Ovary (tissue), 10 donors: ENCODE measurements at places on chromosomes 6 and 20. TPM values are rescaled to one million over a fixed set of nuclear protein-coding genes. Genes with fewer than 3 reads are reported as not detected.

CALHM4 gene
- total RNA-seq, result not detected

VSTM2L gene
- not detected for total RNA-seq

FKBP1C gene
- not detected for total RNA-seq

BEND3 gene
- 2.0 TPM for total RNA-seq

PREX1 gene
- total RNA-seq, result 13.6 TPM

C6orf132 gene
- 0.05 TPM for total RNA-seq

PRRT1 gene
- total RNA-seq, result 44.1 TPM

PARD6B gene
- total RNA-seq, result 8.5 TPM

SEL1L2 gene
- total RNA-seq, result 0.73 TPM

DDX39B gene
- 404 TPM for total RNA-seq

ATF6B gene
- 86.9 TPM for total RNA-seq

- no peak for DNase-seq
These were observed 381.5 kb downstream of the TFAP2A start for GRCh38 chr6:10033223-10033829.

- no peak for DNase-seq
These were observed 28.6 kb downstream of the RALY start for GRCh38 chr20:34022151-34022838.

DNA sequence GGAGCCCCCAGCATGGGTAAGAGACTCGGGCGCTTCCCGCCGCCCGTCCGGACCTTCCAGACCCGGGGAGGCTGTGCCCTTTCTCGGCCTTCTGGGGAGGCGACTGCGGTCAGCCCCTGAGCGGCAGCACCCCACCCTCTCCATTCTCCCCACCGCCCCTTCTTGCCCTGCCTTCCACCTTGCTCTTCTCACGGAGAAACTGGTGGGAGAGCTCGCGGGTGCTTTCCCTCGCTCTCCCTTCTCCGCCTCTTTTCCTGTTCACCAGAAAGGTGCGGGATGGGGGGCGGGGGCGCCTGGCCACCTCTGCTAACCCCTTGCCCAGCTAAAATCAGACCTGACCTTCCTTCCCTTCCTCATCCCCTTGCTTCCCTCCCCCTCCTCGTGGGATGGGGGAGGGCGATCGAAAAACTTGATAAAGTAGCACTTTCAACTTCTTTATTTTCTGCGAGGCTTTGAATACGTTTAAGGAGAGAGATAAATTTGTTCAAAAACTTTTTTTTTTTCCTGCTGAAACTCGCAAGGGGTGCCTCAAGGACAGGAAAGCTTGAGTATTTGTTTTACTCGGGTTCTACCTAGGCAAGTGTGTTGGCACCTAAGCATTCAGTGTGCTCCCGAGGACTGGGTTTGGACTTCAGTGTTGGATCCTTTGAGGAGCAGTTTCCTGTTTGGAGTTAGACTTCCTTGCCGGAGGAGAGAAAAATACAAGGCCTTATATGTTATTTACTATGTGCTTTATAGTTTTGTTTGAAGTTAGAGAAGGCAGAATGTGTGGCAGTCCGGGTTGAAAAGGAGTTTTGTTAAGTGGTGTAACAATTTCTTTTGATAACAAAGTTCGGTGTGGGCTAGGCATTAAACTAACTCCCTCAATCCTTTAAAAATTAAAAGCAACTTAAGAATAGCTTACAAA is 897 bp downstream of the CD2AP start:
- no peak for DNase-seq

- DNase-seq, result no peak
These were observed 94.2 kb upstream of the SRSF6 start for GRCh38 chr20:43363506-43363905.

DNA sequence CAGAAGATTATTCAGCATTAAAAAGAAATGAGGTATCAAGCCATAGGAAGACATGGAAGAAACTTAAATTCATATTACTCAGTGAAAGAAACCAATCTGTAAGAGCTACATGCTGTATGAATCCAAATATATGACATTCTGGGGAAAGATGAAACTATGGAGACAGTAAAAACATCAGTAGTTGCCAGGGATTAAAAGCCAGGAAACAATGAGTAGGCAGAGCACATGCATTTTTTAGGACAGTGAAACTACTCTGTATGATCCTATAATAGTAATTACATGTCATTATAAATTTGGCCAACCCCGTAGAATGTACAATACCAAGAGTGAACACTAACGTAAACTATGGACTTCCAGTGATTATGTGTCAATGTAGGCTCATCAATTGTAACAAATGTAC is 92.8 kb upstream of the RNF217 start:
- DNase-seq, result no peak

- DNase-seq, result no peak
These were observed 7.0 kb downstream of the EMILIN3 start for GRCh38 chr20:41359541-41360011.

GRCh38 chr20:40880063-40880728 is 148.4 kb upstream of the TOP1 start:
- no peak for DNase-seq

- no peak for DNase-seq
These were observed 3.5 kb downstream of the RING1 start for GRCh38 chr6:33211666-33212422.

GRCh38 chr6:154969796-154970195 is 25.3 kb upstream of the TIAM2 start:
- DNase-seq, result no peak

DNA sequence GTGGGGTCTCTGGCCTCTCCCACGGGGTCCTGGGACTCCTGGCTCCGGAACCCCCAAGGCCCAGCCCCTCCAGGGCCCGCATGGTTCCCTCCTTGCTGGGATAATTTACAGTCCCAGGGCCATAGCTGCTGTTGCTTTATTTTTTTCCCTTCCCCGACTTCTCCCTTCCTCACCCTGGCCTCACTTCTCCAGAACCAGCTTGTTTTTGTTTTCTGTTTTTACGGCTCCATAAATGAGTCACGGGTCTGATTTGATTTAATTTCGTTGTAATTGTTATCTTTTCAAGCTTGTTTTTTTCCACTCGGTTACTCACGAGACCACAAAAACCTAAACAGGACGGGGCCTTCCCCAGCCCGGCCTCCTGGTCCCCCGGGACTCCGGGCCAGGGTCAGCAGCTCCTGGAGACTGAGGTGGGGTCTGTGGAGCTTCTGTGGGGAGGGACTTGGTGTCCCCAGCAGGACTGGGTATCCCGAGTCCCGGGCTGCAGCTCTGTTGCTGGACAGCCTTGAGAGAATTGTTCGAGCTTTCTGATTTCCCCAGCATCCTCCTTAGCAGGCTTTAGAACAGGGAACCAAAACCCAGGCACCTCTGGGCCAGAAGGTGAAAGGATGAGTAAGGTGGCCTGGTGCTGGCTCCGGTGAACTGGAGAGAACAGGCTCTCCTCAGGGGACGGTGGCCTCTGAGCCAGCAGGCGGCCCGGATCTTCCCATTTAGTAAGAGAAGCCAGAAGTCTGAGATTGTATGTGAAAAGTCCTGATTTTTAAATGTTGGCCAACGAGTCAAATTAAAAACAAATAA is 94.9 kb downstream of the CEBPB start:
- DNase-seq, result peak; percentile 78

DNA sequence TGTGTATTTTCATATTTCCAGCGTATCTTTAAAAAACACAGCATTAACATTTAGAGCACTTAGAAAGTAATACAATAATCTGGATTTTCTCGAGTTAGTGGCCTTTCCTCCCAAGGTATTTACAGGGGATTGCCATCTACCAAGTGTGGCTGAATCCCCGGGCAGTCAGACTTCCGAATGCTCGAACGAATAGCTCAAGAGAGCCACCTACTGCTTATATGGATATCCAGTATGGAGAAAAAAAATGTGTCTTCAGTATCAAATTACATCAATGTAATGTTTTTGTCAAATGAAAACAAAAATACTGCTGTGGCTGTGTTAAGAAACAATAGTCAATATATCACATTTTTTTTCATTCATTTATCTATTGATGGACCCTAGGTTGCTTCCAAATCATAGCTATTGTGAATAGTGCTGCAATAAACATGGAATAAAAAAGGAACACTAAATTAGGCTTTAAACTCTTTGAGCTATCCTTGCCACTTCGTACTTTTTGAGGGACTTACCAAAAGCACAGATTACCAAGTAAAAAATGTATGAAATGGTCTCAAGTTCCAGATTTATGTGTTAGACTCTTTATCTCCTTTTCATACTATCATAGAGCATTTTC is 654.5 kb upstream of the PTCHD4 start:
- no peak for DNase-seq

GRCh38 chr6:89980353-89980752 is 86.1 kb downstream of the GJA10 start:
- DNase-seq, result no peak

GRCh38 chr6:87180105-87180728 is 24.9 kb downstream of the ZNF292 start:
- no peak for DNase-seq

GRCh38 chr6:91569071-91569470 is 982.2 kb upstream of the MAP3K7 start:
- DNase-seq, result no peak

DNA sequence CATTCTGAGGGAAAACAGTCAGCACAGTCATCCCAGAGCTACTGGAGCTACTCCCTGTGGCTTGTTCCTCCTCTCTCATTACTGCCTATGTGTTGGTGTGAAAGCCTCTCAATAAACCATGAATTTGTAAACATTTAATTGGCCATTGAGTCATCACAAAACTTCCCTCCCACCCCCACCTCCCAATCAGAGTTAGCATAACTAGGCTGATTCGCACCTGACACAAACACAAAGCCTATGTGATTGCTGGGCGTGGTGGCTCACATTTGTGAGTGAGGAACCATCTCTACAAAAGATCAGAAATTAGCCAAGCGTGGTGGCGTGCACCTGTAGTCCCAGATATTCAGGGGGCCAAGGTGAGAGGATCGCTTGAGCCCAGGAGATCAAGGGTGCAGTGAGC is 17.1 kb upstream of the SNTA1 start:
- no peak for DNase-seq

GRCh38 chr20:13771853-13772453 is 12.8 kb downstream of the ESF1 start:
- DNase-seq, result no peak

- no peak for DNase-seq
These were observed 1.7 kb downstream of the C20orf204 start for GRCh38 chr20:64037498-64038213.

DNA sequence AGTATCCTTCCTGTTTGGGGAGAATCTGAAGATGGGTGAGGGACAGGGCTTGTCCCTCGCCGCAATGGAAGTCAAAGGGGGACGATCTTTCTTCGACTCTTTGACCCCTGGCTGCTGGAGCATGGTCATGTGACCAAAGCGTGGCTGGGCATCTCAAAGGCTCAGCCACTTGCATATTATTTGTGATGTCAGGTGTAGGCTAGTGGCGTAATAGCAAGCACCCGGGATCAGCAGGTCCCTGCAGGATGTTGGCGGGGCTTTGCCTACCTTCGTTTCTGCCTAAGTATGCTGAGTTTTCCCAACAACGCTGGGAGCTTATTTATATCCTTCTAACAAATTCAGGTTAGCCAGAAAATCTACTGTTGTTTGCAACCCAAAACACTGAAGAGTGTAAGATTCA is 50.3 kb upstream of the IL20RA start:
- DNase-seq, result no peak

DNA sequence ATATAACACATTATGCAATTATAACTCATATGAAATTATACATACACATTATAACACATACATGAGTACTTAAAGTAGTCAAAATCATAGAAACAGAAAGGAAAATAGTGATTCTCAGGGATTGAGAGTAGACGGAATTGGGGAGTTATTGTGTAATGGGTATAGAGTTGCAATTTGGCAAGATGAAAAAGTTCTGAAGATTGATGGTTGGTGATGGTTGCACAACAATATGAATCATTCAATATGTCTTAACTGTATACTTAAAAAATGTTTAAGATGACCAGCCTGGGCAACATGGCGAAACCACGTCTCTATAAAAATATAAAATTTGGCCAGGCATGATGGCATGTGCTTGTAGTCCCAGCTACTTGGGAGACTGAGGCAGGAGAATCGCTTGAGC is 372.7 kb downstream of the CDKAL1 start:
- DNase-seq, result no peak

DNA sequence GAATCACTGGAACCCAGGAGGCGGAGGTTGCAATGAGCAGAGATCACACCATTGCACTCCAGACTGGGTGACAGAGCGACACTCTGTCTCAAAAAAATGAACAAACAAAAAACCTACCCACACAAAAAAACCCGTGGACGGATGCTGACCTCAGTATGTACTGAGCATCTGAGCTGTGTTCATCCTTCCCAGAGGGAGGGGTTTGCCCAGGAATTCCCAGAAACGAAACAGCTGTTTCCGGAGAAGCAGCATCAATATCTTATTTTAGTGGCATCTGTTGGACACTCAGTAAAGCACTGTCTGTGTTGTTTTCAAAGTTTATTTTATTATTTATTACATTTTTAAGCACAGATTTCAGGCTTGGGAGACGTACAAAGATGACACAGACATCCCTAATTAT is 18.7 kb downstream of the NANP start:
- no peak for DNase-seq

DNA sequence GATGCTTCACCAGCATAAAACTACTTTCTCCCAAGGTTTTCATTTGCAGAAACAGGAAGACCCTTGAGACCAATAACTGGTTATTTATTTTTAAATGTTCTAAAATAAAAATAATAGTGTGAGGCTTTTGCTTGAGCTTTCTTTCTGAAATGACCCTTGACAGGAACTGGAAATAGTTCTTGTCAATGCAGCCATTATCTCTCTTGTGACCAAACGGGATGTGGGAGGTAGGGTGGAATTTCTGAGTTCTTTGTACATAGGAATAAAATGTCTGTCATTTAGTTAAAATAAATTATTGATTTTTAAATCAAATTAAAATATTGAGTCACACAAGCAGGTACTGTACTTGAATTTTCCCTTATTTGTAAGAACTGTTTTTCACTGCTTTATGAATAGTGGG is 110.2 kb upstream of the CCN2 start:
- no peak for DNase-seq

DNA sequence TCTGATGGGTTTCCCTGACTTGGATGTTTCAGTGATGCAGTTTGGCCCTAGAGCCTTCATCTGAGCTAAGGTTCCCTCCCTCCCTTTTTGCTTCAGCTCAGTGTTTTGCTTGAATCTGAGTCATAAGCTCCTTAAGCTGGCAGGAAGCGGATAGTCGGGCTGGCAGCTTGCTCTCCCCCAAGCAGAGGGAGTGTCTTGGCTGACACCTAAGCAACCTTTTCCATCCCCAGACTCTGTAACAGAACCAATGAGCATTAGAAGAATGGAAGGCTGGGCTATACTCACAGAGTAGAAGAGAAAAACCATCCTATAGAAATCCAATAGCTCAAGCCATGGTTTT is 98.3 kb downstream of the HAO1 start:
- DNase-seq, result no peak
